Cardiac muscle cell (in vitro differentiated cells and primary cell): ENCODE measurements at places on chromosomes 7 and 10. TPM values are rescaled to one million over a fixed set of nuclear protein-coding genes. Genes with fewer than 3 reads are reported as not detected.

DNA sequence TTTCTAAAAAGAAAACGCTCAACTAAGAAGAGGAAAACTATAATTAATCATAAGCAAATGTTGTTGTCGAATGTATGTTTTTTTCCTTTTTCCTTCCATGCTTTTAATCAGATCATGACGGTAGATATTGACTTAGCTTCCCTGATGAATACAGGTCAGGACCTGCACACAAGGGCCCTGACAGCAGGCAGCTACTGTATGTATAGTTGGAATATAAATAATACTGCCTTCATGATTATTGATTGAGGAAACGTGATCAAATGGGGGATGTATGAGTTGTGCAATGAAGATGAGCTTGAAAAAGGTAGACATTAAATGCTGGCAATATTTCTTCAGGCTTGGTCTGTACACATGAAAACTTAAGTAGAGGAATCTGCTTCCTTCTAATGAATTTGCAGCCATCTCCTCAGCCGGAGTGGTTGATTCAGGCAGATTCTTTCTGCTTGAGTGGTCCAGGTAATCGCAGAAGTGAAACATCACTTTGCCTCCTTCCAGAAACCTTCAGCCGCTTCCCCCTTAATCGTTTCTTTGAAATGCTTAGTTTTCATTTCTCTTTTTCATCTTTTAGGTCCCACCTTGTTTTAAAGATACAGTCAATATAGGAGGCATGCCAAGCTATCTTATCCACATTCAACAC is 656.5 kb downstream of the SDK1 start:
- H3K27me3 ChIP-seq: no peaks in the 10 kb centered on the region
- H3K27ac ChIP-seq: no peak overlapping the region
- no peaks in the 10 kb centered on the region for H3K4me1 ChIP-seq

GRCh38 chr7:147859033-147859432 is 731.5 kb upstream of the C7orf33 start:
- H3K27me3 ChIP-seq: no peaks in the 10 kb centered on the region
- H3K27ac ChIP-seq: no peak overlapping the region
- H3K36me3 ChIP-seq: no peaks in the 10 kb centered on the region
- no peak overlapping the region for H3K4me3 ChIP-seq
- no peaks in the 10 kb centered on the region for H3K4me1 ChIP-seq

DNA sequence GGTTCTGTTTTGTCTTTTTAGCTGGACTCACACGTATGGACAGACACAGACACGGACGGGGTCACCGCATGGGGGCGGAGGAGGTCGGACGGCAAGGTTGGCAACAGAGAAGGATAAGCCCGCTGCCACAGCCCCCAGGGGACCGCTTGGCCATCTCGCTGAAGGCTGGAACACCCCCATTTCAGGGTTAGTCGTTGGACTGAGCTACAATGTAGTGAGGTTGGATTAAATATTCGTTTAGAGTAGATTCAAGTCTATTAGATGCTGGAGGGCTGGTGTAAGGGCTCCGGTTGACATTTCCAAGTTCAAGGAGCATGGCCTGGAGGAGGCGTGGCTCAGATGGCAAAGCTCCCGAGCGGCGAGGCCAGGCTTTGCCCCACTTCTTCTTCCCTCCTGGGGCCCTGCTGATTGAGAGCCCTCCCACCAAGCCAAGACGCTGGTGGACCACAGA is 35.2 kb downstream of the PPIF start:
- H3K4me1 ChIP-seq: peaks cover 8% of the 10 kb centered on the region
- H3K36me3 ChIP-seq: no peaks in the 10 kb centered on the region
- H3K27me3 ChIP-seq: no peaks in the 10 kb centered on the region
- DNase-seq: no peak

DNA sequence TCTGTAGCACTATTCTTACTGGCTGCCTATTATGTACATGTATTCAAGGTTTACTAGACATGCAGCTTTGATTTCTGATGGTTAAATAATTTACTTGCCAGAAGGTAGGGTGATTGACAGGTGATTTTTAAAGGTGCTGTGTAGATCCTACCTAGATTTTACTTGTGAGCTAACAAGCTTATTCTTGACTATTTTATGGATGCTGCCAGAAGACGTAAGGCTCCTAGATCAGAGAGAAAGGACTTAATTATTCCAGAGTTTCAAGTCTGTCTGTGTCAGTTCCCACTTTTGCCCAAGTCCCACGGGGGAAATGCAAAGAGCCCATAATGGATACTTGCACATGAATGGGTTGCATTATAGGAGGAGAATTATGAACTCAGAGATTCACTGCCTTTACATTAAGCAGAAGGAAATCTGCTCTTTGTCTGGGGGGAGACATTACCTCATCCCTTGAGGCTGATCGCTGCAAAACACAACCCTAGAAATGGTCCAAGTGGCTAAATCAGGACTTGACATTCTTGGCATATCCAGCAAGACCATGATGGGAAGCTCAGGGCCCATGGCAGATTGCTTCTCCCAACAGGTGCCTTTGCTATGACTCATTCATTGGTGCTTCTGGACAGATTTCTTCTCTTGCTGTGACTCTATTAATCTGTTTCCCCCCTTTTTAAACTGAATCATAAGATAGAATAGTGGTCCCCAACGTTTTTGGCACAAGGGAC is 32.1 kb downstream of the GPR158 start:
- no peak overlapping the region for H3K4me3 ChIP-seq
- no peak overlapping the region for H3K27ac ChIP-seq
- H3K4me1 ChIP-seq: no peaks in the 10 kb centered on the region

- no peak overlapping the region for H3K4me3 ChIP-seq
- no peaks in the 10 kb centered on the region for H3K4me1 ChIP-seq
- no peaks in the 10 kb centered on the region for H3K36me3 ChIP-seq
- H3K27me3 ChIP-seq: peaks cover 36% of the 10 kb centered on the region
These were observed 2.6 kb downstream of the PLEKHS1 start for GRCh38 chr10:113754125-113754524.

- no peaks in the 10 kb centered on the region for H3K4me1 ChIP-seq
- H3K27me3 ChIP-seq: no peaks in the 10 kb centered on the region
- no peak overlapping the region for H3K27ac ChIP-seq
- H3K36me3 ChIP-seq: no peaks in the 10 kb centered on the region
- DNase-seq: no peak
These were observed 60.0 kb downstream of the NAMPT start for GRCh38 chr7:106224797-106225196.

The BRAF gene
- total RNA-seq: 15.5 and 34.8 TPM in 2 replicates

The DNAJB12 gene
- total RNA-seq: 29.3 and 32.0 TPM in 2 replicates

The VPS26A gene
- total RNA-seq: 12.8 and 14.1 TPM in 2 replicates
